NCI-H2081 treated with DMSO at 0.1 percent for 48 hours (cell line): ENCODE measurements at places on chromosomes 16 and 17.

- peak; percentile 18 for DNase-seq
Observed at GRCh38 chr17:43576563-43577229, 30.6 kb upstream of the ETV4 start.

DNA sequence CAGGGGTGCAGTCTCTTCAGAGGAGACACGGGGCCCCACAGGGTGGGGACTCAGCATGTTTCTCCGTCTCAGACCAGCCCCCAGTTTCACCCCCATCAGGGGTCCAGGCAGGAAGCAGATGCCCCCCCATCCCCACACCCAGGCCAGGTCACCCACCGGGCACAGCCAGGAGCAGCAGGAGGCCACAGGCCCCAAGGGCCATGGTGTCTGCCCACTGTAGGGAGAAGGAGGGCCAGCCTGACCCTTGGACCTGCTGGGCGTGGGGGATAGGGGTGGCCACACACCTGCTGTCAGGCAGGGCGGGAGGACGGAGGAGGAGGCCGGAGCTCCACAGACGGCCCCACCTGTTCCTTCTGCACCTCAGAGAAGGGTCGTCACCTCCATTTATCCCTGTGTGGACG is at the start of gene TPSG1:
TSS of gene TPSG1 (minus strand) at position 218 of the 401 bp plus-strand sequence. CDS start at position 202, 16 bp downstream.
- DNase-seq = no peak

GRCh38 chr17:30427611-30428010 is 48.9 kb downstream of the CPD start:
- DNase-seq = no peak

DNA sequence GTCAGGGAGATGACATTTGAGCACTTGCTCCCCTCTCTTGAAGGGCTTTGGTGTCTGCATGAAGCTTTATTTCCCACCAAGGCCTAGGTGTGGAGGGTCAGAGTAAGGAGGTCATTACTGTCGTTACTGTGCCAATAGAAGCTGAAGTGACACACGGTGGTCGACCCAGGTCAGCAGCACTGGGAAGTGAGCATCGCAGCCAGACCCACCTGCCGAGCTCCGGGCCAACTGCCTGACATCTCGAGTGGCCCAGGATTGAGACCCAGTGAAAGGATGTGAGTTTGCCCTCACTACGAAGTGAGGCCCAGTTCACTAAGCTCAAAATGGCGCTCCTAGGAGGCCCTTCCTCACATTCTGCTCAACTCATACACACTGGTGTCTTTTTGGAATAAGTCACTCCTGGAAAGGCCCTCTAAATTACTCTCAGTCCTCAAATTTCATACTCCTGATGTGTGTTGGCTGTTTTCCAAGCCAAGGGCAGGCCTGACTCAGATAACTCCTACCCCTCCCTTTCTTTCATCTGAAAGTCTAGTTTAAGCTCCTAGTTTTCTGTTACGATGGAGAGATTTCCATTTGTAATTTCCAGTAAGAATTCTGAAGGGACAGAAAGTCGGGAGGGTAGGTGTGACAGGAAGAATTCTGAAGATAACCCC is 200.4 kb downstream of the LGALS9B start:
- no peak for DNase-seq

DNA sequence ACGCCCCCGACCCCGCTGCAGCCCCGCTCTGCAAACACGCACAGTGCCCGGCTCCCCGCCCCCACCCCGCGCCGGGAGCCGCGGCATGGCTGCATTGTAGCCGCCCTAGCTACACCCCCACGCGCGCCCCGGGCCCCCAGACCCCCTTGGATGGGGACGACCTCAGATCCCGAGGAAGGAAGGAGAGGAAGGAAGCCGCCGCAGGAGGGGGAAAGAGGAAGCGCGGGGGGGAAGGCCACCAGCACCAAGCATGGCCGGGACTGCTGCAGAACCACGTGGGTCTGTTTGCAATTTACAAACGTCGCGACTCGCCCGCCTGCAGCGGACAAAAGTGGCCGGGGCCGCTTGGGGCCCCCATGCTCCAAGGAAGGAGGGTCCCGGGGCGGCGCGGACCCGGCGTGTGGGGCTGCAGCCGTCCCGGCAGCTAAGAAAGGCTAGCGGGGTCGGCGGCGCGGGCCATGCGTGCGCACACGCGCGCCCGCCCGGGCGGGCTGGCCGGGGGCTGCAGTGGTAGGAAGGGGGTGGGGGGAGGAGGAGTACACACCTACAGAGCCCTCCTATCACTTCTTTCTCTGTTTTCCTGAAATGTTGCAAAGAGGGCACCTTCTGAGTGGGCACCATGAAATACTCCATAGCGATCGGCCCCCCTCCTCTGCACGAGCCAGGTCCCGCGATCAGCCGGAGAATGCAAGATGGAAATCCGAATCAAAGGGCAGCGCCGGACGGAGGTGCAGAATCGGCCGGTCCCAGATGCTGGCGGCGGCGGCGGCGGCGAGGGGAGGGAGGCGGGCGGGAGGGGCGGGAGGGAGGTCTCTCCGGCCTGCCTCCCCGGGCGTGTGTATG is 488 bp downstream of the TFAP4 start:
- DNase-seq = no peak
